Activated CD8-positive, alpha-beta memory T cell treated with anti-CD3 and anti-CD28 coated beads for 1 hour (primary cell): ENCODE measurements at places on chromosomes 3 and 15.

DNA sequence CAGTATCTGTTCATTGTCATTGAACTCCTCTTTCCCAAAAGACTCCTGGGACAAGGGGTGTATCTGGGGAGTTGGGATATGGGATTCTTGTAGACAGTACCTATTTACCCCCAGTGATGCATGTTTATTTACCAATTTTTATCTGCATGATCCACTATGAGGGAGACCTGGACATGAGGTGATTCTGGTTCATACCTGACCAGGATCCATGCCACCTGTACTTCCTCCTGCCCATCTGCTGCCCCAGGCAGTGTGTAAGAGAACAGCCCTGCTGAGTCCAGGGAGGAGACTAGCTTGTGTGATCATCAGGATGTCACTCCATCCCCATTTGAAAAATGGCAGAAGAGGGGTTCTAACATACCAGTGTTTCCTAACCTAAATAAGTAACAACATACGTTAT is 3.1 kb upstream of the TPRG1 start:
- DNase-seq, result no peak

- no peak for DNase-seq
Observed at GRCh38 chr3:16487511-16488175, 25.9 kb downstream of the RFTN1 start.

GRCh38 chr3:108437439-108437838 is 73.0 kb downstream of the MYH15 start:
- no peak for DNase-seq

DNA sequence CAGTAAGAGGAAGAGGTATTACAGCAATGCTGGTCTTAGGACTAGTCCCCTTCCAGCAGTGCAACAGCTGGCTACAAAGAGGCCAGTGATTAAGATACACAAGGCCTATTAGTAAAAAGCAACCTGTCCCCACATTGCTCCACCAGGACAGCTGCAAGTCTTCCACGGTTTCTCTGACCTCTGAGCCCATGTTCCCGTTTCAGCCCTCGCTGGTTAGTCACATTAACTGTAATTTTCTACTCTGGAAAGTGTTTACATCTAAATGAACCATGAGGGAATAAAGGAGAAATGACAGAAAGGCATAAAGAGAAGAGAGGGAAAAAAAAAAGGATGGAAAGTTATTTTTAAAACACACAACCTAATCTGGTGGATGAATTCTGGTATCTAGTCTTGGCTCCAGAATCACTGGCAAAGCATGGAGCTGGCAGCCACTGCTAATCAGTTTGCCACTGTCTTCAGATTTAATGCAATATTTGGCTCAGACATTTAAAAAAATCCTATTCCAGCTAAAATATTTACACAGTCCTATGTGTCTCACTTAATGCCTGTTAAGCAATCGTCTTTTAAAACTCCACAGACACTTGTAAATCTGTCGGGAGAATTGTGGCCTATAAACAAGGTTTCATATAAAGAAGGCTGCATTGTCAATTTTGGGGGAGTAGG is 154.9 kb downstream of the GREM1 start:
- DNase-seq, result no peak

DNA sequence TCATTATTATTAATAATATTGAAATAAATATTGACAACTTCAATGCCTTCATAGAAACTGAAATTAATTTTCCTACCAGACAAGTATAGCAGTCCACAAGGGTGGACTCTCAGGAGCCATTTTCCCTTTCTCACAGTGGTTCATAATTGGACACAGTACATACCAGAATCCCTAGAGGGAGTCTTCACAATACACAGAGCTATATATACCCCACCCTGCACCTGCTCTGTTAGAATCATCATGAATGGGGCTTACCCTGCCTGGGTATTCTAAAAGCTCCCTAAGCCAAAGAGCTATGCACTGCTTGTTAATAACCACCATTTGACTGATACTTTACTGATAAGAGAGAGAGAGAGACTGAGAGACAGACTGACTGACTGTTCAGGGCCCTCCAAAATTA is 134.9 kb downstream of the FEZF2 start:
- no peak for DNase-seq
